CD4-positive, alpha-beta memory T cell (primary cell): ENCODE measurements at places on chromosomes 1 and 21.

GRCh38 chr1:3653286-3653618, 936 bp downstream of the TP73 start:
- DNase-seq: no peak

- DNase-seq: no peak
These were observed 31.1 kb upstream of the ZBTB40 start for GRCh38 chr1:22420455-22421053.

- no peak for DNase-seq
These were observed 313.4 kb upstream of the FMN2 start for GRCh38 chr1:239778208-239778813.

DNA sequence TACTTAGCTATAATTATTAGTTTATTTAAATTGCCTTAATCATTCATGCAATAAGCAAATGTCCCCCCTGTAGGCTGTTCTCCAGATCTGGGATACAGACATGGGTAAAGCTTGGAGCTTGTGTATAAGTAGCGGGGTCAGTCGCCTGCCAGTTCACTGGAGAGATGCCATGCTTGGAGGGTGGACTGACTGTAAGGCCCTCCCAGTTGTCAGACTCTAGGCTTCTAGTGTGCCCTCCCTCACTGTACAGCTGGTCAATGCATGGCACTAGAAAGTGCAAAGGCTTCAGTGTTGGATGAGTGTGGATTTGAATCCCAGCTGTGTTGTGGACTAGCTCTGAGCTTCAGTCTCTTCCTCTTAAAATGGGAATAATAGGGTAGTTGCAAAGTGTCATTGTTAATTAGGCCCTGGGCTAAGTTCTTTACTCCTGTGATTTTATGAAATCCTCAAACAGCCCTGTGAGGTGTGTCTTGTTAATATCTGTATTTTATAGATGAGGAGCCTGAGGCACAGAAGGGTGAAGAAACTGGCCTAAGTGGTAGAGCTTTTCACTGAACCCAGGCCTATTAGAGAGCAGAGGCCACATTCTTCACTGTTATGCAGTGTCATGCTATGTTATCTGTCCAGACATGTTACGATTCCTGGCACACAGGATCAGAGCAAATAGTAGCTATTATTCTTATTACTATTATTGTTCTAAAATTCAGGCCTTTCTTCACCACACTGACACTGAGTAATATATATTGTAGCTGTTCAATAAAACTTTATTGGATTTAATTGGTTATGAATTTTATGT, 85.9 kb downstream of the ROR1 start:
- no peak for DNase-seq

DNA sequence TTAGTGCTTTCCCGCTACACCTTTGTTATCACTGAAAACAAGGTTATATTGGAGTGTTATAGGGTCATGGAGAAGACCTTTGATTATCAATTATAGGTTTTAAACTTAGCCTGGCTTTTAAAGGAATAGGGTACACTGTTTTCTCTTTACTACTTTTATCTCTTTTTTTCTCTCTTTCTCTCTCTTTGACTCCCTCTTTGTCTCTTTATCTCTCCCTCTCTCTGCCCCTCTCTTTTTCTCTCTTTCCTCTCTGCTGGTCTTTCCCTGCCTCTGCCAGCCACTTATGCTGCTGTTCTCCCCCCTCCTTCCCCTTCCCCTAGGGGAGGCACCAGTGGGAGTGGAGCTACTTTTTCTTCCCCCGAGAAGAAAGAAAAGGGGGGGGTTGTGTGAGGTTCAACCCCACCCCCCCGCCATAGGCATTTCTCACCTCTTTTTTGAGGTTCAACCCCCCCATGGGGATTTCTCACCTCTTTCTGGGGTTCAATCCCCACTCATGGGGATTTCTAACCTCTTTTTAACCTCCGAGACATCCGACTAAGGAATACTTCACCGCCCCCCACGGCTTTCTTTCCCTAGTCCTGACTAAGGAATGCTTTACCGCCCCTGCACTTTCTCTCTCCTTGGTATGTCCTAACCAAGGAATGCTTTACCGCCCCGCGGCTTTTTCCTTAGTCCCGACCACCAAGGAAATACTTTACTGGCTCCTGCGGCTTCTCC, 17.2 kb upstream of the ZBTB8B start:
- DNase-seq: no peak

DNA sequence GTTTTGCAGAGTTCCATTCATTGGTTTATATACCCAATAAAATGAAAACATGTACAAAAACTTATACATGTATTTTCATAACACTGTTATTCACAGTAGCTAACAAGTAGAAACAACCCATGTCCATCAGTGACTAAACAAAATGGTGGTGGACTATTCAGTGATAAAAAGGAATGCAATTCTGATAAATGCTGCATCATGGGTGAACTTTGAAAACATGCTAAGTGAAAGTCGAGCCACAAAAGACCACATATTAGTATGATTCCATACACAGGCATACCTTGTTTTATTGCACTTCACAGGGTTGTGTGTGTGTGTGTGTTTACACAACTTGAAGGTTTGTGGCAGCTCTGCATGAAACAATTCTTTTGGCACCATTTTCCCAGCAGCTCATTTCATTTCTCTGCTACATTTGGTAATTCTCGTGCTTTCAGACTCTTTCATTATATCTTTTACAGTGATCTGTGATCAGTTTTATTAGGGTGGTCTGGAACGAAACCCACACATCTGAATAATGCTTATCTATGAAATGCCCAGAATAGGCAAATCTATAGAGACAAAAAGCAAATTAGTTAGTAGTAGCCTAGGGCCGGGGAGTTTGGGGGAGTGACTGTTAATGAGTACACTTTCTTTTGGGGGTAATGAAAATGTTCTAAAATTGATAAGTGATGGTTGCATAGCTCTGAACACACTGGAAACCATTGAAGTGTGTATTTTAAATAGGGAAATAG, 27.2 kb downstream of the RNF11 start:
- no peak for DNase-seq

DNA sequence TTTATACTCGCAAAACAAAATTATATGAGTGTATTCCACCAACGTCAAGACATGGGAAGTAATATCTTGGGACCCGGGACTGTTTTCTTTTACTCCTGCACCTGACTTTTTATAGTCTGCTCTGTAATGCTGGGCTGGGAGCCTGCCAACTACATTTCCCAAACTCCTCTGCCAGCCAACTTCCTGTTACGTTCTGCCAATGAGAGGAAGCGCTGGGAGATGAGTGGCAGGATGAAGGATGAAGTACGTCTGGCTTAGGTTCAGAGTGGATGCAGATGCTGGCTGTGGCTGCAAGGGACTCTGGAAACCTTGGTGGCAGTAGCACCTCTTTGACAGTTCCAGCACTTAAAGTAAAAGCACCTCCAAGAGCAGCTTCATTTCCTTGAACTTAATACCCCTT, 59.6 kb downstream of the USP24 start:
- no peak for DNase-seq

GRCh38 chr1:61270761-61271411, 188.5 kb downstream of the NFIA start:
- no peak for DNase-seq

DNA sequence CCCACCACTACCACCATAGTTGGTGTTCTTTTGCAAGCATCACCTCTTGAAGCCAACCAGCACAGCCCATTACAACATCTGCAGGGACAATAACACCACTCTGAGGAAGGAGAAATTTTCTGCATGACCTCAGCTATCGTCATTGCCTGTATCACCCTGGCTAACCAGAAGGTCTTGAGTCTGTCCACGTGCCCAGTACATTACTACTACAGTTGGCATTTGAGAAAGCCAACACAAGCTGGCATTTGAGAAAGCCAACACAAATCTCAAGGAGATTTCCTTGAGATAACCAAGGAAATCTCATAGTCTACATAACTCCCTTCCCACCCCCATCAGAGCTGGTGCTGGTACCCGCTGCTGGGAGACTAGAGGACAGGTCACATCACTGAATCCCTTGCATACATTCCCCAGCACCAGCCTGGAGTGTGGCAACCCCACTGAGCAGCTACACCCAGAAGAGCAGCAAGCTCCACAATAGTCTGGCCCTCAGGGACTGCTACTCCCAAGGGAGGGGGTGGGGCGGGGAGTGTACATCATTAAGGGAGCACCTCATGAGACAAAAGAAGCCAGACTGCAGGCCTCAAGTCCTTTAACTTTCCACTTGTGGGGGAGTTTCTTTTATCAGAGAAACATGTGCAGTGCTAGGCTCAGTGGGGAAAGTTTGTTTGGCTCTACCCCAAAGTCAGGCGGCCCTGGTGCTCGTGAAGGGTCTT, 46.0 kb upstream of the GUCA2A start:
- DNase-seq: no peak

GRCh38 chr1:227937031-227937837, 10.5 kb downstream of the WNT9A start:
- DNase-seq: no peak

- DNase-seq: peak; percentile 34
These were observed 1.8 kb downstream of the NPPA start for GRCh38 chr1:11845641-11846335.

DNA sequence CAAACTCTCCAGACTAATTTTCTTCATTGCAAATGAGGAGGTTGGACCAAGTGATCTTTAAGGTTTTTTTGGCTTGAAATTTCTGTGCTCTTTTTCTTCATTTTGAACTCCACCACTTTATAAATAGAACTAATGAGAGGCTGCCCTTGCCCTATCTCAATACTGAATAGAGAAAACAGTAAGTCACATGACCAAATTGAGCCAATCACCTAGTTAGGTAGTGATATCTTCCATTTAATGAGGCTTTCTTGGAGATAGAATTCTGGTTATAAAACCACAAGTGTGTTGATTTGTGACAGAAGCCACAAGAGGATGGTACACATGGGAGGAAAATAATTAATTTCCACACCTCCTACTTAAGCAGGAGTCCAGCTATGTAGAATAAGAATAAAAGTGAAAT, 263.4 kb upstream of the SNX7 start:
- DNase-seq: no peak

DNA sequence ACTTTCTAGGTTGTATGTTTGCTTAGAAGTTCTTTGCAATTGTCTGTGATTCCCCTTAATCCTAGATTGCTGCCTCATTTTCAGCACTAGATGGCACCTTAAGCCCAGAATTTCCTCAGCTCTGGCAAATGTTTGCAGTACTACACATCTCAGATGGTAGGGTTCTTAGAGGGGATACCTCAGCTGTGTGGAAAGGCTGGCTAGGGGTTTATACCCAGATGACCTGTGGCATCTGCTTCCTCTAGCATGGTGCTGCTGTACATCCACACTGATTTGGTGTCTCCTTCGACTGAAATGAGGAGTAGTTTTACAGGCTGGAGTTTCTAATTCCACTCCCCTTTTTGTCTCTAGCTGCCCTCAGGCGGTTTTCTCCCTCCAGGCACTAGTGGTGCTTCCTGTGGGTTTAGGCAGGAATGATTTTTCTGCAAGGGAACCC, 23.5 kb downstream of the ASB17 start:
- no peak for DNase-seq

GRCh38 chr1:192376374-192376773, 59.6 kb downstream of the RGS21 start:
- no peak for DNase-seq

- DNase-seq: no peak
These were observed 57.0 kb downstream of the SLC22A15 start for GRCh38 chr1:116033322-116033721.

DNA sequence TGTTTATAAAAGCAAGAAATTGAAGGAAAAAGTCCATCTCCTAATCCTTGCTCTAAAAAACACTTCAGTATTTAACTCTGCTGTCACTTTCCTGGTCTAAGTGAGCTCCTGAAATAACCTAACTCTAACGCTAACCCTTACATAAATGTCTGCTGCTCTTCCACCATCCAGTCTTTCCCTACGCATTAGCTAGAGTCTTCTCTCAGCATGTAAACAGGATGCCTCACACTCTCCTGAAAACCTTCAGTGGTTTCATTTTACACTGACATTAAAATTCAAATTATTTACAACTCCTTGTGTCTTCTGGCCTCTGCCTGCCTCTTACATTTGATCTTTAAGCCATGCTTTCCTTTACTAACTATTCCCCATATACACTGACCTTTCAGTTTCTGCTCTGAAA, 697.6 kb upstream of the CXADR start:
- DNase-seq: no peak

- no peak for DNase-seq
These were observed 27.3 kb upstream of the ACOT11 start for GRCh38 chr1:54520631-54521321.

- DNase-seq: no peak
These were observed 170.3 kb downstream of the HHIPL2 start for GRCh38 chr1:222377428-222378088.

DNA sequence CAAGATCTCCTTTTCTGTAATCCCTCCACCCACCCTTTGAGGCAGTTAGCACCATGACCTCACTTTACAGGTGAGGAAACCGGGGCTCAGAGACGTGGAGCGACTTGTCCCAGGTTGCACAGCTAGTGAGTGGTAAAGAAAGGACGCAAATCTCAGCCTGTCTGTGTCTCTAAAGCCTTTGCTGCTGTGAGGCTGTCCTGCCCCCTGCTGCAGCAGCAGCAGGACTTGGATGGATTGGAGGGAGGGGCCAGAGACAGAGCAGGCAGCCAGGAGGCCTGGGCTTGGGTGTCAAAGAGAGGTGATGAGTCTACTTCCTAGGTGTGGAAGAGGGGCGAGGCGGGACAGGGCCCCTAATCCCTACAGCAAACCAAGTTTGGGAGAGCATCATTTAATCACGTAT, 69.6 kb downstream of the PTPRU start:
- DNase-seq: no peak

DNA sequence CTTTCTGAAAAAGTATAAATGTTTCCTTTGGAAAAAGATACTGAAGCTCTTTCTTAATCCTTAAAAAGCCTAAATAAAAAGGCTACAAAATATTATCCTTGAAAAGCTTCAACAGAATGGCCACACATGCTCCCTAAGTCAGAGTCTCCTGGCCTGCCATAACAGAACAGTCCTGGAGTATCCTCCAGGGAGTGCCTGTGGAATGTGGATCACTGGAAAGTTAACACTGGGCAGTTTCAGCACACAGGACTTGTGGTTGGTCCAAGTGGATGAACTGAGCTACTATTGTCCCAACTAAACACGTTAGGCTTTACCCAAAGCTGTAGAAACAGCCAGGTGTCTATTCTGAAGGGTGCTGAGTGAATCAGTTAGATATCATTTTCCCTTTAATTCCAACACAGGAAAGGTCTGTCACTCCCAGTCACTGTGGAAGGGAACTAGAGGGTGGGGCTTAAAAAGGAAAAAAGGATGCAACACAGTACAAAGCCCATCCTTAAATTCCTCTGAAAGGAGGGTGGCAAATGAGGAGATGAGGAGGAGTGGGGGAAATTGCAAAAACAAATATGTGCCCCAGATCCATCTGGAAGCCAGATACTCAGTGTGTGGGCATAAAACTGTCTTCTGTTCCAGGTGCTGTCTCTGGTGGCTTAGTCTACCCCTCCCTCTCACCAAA, 196.3 kb upstream of the SPAG17 start:
- DNase-seq: no peak

GRCh38 chr1:14140831-14141401, 440.9 kb downstream of the PRDM2 start:
- DNase-seq: no peak

GRCh38 chr1:207862241-207862787, 48.6 kb downstream of the CD34 start:
- DNase-seq: no peak

- DNase-seq: no peak
These were observed 97.8 kb downstream of the NGF start for GRCh38 chr1:115240297-115240696.
